ENCODE measurements at places on chromosomes 3 and 15.

DNA sequence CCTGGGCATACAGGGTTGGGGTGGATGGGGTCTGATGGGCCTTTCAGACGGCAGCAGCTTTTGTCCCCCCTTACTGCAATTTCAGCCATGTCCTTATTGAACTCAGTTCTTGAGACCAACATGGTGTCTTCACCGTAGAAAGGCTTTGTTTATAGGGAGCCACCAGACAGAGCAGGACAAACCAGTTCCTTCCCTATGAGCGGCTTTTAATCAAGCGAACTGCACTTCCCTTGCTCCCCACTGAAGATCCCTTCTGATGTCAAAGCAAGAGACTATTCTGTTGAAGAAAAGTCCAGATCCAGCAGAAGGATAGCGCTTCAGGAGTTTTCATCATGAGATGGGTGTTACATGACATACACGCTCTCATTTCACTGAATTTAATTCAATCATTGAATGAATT is 100.4 kb downstream of the CD47 start:
- no peak for DNase-seq

GRCh38 chr3:183438735-183439134 is 10.3 kb upstream of the MCF2L2 start:
- DNase-seq, result no peak

DNA sequence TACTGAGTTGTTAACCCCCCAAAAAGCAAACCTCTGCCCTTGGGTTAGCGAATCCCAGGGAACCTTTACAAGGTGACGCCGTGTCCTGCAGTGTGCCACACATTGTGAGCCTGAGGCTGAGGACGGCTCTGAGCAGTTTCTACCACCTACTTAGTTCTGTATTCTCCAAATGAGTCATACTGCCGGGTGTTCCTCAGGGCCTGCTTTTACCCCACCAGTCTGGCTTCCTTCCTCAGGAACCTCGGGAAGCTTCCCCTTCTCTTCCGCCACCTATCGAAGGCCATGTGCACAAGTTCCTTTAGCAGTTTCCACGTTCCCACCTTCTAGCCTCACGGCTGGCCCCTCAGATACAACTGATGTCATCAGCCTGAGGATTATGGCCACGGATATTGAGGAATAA is 384.0 kb upstream of the TPM1 start:
- no peak for DNase-seq

GRCh38 chr3:3129579-3129978 is 2.8 kb downstream of the TRNT1 start:
- no peak for DNase-seq

DNA sequence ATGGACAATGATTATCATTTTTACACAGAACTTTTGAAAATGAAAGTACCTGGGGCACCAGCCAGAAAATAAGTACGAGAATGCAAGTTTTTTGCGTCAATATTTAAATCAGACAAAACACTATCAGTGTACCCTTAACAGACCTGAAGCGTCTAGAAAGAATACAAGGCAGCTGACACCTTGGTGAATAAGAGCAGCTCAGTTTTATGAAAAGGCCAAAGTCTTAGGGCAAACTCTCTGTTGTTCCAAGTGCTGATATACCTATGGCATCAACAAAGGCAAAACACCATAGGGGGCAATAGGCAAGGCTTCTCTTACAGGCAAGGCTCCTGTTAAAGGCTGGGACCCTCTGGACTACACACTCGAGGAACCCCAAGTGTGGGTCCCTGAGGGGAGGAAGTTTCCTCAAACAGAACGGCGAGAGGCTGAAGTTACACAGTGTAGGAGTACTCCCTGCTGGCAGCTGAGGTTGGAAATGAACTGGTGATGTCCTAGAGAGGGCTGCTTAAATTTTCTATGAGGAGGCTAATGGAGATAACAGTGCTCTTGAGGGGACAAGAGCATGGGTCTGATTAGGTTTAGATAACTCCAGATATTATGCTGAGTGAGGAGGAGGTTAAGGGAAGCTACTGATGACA is 291.0 kb downstream of the TIGIT start:
- DNase-seq, result no peak

GRCh38 chr3:98735761-98736269 is 27.3 kb upstream of the ST3GAL6 start:
- DNase-seq, result no peak

GRCh38 chr3:132284781-132285619 is 32.2 kb upstream of the ACP3 start:
- peak; percentile 74 for DNase-seq

DNA sequence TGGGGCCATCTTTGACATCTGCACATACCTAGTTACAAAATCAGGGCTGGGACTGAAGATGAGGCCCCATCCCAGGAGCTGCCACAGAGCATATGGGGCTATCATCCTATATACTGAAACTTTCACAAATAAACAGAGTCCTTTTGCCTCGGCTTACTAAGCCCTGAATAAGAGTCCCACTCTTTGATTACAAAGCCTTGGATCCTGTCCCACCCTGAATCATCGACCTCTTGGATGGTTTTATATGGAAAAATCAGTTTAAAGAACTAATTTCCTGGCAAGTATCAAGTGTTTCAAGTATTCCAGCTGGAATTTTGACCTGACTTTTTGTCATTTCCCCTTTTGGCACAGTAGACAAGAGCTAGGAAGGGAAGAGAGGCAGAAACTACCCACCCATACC is 331.3 kb upstream of the FRG2C start:
- no peak for DNase-seq

DNA sequence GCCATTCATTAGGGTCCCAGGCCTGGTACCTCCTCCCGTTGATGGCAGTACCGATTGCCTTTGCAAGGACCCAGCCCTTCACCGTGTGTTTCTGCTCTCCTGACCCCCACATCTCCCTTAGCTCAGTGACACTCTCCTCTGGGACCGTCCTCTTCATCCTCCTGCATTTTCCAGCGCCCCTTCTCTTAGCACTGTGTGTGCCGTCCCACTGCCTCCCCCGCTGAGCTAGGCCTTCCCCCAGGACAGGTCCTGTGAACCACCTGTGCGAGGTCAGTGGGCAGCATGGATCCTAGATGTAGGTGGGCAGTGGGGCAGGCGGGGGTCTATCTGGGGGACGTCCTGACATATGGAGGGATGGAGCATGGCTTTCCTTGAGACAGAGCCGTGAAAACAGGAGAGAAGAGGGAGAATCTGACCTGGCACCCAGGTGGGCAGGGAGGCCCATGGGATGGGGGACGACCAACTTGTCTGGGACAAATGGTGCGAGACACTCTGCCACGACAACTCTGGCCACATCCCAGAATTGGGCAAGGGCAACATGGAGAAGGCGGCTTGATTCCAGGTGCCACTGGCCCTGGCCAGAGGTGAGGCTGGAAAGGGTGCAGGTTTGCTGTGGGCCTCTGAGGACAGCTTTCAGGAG is 87.7 kb upstream of the ALDH1L1 start:
- no peak for DNase-seq

DNA sequence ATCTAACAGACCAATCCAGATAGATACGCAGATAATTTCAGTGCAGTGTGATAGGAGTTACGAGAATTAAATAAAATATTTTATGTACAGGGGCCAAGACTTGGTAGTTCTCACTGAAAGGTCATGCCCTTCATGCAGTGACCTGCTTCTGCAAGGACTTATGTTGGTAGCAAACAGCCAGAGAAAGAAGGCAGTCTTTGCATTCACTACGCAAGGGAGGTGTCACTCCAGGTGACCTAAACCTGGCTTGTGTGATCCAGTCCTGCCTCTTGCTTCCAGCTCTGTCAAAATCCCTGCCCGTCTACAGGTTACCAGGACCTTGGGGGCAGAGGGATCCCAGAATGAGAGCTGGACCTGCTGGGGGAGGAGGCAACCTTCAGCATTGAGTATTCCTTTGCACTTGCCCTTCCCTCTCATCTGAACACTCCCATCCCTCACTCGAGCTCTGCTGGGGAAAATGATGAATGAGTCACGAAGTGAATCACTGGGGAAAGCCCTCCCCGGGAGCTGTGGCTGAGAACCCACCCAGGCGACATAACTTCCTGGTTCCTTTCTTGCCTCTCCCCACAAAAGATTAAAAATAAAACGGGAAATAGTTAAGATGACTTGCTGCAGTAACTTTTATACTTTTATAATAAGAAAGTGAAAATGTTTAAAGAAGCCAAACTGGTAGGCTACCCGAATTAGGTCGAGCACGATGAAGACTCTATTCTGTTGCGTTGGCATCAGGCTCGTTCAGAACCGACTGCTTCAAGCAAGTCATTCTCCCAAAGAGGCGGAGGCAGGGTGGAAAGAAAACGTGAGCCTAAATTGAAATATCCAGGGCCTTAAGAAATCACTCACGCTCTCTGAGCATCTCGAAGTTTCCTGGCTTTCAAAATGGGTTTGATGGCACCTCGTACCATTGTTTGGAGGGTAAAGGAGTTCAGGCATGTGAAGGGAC is 216.1 kb downstream of the SLCO3A1 start:
- no peak for DNase-seq

GRCh38 chr3:159165961-159166360 is 364.1 kb downstream of the MFSD1 start:
- DNase-seq, result no peak

DNA sequence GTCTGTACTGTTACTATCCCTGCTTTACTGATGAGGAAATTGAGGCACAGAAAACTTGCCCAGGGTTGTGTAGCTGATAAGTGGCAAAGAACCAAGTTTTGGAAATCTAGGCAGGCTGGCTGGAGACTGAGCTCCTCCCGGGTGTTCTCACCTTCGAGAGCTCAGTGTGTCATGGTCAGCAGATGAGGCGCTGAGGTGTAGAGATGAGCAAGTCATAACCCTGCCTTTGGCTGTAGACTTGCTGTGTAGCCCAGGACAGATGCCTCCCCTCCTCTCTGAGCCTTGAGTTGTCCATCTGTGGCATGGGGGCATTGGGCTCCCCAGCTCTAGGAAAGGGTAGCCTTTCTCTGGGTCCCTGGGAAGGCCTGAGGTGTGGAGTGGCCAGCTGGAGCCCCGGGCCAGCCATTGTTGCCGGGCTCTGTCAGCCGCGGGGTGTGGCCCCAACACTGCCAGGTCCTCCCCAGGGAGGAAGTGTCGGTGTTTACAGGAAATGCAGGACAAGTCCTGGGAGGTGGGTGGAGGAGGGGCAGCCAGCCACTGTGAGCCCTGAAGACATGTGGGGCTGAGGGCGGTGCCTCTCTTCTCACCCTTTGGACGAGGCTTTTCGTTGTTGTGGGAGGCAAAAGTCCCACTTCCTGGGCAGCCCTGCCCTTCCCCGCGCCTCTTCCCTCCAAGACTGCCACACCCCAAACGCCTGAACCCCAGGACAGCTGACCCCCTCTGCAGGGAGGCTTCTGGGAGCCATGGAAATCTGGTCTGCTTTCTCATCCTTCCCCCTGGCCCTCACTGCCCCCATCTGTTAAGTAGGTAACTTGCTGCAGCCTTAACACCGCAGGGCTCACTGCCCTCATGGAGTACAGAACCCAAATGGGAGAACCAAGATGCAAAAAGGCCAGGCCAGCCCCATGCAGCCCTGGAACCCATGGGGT is 29.1 kb downstream of the FGD5 start:
- peak; percentile 88 for DNase-seq

DNA sequence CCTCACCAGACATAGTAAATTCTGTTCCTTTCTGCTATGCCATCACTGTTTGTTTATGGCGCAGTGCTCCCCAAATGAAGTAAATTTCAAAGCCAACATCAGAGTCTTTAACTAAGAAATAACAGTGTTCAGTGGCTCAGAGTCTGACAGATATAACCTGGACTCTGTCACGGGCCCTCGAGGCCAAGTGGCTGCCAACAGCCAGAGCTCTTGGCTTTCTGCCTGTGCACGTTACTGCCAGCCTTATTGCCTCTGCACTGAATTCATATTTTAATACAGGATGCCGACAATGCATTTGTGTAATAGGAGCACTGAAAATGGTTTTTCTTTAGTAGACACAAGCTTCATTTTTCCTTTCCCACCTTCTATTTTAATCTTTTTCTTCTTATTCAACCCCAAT is 219.9 kb downstream of the NLGN1 start:
- no peak for DNase-seq

- no peak for DNase-seq
Measured at GRCh38 chr3:50255251-50255615, 13.7 kb upstream of the SEMA3B start.

DNA sequence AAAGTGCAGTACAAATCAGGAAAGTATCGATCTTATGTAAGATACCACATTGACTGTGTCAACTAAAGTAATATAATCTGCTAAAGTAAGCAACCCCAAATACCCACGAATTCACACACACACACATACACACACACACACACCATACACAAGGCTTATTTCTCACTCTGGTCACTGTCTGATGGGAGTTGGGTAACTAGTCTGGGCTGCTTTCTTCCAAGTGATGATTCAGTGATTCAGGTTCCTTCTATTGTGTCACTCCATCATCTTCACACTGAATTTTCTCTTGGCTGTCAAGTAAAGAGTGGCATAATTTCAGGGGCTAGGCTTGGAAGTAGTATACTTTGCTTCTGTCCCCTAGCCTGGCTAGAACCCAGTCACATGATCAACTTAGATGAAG is 104.8 kb upstream of the CCDC54 start:
- DNase-seq, result no peak

DNA sequence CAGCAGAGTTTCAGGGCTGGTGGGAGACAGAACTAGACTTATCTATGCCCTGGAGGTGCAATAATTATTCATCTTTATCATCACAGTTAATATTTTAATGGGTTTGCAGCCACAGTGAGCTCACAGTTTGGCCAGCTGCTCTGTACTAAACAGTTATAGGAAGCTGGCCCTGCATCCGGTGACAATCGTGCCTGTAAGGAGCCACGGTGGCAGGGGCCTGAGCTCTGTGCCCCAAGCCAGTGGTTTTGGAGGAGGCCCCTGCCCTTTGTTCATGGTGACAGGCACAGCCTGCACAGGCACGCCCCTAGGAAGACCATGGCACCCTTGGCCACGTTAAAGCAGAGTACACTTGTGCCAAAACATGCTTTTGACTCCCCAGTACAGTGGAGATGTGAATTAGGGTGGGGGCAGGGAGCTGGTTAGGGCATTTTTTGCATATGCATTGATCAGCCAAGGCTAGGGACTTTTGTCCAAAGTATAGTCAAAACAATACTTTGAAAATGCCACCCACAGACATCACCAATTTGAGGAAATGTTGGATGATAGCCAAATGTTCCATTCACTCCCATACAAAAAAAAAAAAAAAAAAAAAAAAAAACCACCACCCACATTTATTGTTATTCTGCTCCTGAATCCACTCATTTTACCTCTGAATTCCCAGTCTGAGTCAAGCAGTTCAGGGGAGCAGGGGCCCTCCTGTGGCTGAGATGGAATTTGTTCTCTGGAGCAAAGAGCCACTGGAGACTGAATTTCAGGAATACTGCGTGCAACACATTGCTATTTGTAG is 3.4 kb upstream of the RFTN1 start:
- DNase-seq, result no peak

GRCh38 chr15:92881802-92882696 is 18.1 kb upstream of the CHD2 start:
- DNase-seq, result peak; percentile 99

DNA sequence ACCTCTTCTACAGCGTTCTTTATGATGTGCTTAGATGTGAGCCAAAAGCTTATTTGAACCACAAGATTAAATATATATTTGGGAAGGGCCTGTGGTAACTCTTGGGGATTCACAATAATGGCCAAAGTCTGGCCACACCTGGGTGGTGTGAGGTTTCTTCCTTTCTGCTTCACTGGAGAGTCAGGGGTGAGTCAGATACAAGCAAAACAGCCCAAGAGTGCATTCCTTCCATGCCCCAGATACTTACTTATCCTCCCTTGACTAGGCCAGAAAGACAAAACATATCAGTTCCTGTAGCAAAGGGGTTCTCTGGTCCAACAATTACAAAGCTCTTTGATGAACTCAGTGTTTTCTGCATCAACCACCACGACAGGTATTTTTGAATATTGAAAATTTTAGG is 941 bp downstream of the ZBED2 start:
- no peak for DNase-seq
